ENCODE measurements at places on chromosomes 16 and 17.

- no peak for DNase-seq
Measured at GRCh38 chr16:17313085-17313611, 157.6 kb downstream of the XYLT1 start.

DNA sequence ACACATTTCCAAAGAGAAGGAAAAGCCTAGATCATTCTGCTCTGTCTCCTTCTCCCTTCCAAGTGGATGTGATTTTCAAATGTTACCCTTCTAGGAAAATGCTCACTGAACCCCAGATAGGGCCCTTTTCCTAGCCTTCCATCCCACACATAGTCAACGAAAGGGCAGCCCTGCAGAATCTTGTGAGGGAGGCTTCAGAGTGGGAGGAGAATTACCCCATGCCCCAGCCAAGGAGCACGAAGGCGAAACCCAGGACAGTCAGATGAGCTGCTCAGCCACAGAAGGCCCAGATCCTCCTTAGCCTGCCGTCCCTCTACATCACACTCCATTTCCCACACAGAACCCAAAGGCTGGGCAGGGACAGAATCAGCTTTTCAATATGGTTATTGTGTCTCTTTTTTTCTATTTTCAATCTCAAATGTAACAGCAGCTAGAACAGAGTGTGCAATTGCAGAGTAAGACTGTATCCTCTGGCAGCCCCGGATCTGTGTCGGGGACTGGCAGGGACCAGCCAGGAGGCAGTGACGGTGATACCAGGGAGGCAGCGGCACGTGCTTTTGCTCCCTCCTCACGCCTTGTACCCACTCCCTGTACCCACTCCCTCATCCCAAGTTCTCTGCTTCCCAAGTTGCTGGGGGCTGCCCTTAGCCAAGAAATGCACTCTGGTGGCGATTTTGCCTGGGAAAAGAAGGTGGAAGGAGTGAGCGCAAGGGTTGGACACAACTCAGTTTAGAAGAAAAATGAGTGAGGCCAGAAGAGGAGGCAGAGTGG is 3.7 kb upstream of the SDK2 start:
- no peak for DNase-seq

- peak; percentile 21 for DNase-seq
Measured at GRCh38 chr17:8117980-8118768, at the start of gene ALOXE3. ALOXE3 (minus strand) TSS chr17:8118514; CDS start chr17:8117990, 524 bp downstream.

DNA sequence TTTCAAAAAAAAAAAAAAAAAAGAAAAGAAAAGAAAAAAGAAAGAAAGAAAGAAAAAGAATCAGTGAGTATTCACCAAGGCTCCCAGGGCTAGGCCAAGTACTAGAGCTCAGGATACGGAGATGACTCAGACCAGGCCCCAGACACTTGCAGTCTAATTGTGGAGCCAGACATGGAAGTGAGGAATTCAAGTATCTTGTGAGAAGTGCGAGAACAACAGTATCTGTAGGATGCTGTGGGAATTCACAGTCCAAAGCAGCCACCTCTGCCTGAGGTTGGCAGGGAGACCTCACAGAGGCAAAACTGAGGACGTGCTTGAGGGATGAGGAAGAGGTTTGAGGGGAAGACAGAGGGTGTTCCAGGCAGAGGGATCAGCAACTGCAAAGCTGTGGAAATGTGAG is 14.0 kb upstream of the ALDOA start:
- no peak for DNase-seq

DNA sequence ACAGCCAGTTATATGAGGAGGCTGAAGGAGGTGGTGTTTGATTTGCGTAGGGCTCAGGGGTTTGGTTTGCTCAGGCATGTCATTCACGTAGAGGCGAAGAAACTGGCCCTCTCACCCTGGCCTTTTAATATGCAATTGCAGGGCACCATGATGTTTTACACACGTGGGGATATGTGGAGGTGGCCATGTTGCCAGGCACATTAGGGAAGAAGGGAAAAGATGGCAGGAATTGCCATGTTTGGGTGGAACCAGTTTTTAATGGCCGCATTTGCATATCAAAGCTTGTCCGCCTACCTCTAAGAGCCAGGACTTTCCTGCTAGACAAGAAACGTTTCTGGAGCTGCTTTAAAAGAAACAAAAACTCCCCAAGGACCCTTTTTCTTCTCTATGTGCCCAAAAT is 1483.7 kb upstream of the GOT2 start:
- no peak for DNase-seq

DNA sequence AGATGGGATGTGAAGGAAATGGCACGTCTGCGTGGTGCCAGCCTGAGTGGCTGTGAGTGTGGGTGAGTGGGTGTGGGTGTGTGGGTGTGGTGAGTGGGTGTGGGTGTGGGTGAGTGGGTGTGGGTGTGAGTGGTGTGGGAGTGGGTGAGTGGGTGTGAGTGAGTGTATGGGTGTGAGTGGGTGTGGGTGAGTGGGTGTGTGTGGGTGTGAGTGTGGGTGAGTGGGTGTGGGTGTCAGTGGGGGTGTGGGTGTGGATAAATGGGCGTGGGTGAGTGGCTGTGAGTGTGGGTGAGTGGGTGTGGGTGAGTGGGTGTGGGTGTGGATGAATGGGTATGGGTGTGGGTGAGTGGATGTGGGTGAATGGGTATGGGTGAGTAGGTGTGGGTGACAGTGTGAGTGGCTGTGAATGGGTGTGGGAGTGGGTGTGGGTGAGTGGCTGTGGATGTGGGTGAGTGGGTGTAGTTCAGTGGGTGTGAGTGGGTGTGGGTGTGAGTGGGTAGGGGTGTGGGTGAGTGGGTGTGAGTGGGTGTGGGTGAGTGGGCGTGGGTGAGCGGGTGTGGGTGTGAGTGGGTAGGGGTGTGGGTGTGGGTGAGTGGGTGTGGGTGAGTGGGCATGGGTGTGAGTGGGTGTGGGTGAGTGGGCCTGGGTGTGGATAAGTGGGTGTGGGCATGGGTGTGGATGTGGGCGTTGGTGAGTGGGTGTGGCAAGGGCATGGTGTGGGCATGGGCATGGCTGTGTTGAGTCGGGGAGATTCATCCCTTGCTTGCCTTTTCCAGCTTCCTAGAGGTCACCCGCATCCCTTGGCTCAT is 80.8 kb downstream of the ZDHHC7 start:
- DNase-seq: peak; percentile 20

- no peak for DNase-seq
Measured at GRCh38 chr16:66703406-66704215, 7.1 kb upstream of the CMTM4 start.

GRCh38 chr16:31460582-31461002 is 1.3 kb downstream of the ARMC5 start:
- no peak for DNase-seq

- no peak for DNase-seq
Measured at GRCh38 chr17:4635823-4636375, 5.6 kb downstream of the ALOX15 start.

DNA sequence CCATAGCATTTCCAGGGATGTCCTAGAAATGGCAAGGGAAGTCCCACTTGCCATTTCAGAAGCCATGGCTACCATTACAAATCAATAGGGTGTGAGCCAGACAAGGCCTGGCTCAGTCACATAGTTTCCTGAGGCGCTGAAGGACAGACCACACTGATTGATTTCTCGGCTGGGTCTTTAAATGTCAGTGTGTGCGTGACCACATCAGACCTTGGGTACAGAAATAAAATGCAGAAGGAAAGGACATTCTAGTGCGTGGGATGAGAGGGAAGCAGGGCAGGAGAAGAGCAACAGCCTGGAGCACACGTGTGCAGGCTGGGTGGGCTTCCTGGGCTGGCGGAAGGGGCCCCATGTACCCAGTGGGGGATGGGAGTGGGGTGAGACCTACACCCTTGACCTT is 58.7 kb upstream of the LYRM9 start:
- DNase-seq: no peak

- no peak for DNase-seq
Measured at GRCh38 chr17:36592716-36593321, 1.1 kb downstream of the DHRS11 start.

DNA sequence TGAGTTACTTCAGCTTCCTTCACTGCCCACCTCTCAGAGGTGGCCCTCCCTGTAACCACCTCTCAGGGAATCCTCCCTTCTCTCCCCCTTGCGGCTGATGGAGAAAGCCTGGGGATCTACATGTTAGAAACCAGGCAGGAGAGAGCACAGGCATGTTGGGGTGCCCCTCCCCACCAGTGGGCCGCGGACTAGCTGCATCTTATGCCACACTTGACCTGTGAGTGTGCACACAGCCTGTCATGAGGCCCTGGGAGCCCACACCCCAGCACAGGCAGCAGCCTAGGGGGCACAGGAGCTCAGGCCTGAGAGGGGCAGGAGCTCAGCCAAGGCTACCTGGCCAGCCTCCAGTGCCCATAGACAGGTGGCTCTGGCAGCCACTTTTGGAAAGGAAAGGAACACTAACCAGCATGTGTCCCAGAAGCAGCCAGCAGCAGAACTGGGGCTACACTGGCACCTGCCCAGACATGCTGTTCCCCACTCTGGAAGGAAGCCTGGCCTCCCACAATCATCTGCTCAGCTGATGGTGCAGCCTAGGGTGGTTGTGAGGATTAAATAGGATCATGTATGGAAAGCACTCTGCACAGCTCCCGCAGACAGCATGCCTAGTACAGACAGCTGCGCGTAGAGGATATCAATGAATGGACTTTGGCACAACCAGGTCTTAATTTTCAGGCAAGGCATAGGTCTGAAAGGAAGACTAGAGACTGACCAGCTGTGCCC is 60.5 kb downstream of the TMEM132E start:
- DNase-seq: no peak

DNA sequence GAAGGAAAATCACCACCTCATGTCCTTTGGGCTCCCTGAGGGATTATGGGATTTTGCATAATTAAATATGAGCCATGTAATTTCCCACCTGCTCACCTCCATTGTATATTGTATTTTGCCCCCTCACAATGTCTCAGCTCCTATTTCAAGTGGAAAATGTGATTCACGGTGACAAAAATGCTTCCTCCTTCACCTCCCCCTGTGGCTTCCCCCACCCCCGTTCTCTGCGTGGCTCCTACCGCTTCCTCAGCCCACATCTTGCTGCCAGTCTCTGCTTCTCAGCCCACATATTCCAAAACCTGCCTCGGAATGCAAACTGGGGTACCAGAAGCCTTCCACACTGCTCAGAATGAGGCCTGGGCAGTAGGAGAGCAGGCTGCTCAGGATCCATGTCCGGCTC is 394.5 kb upstream of the C16orf82 start:
- DNase-seq: peak; percentile 56

- no peak for DNase-seq
Measured at GRCh38 chr17:78029697-78030096, 71.2 kb downstream of the TNRC6C start.

- no peak for DNase-seq
Measured at GRCh38 chr17:42883802-42884558, 16.6 kb upstream of the G6PC1 start.

DNA sequence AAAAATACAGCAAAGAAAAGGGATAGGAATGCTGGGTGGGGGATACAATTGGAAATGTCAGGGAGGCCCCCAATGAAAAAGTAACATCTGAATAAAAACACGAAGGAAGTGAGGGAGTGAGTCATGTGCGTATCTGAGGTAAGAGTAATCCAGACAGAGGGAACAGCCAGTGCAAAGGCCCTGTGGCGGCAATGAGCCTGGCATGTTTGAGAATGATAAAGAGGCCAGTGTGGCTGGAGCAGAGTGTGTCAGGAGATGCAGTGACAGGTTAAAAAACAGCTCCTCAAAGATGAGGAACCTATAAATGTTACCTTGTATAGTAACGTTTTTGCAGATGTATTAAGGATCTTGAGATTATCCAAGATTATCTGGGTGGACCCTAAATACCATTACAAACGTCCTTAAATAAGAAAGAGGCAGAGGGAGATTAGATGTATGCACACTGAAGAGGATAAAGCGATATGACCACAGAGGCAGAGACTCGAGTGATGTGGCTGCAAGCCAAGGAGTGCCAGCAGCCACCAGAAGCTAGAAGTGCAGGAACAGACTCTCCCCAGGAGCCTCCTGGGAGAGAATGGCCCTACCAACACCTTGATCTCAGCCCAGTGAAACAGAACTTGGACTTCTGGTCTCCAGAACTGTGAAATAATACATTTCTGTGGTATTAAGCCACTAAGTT is 17.8 kb upstream of the SLC35B1 start:
- no peak for DNase-seq

GRCh38 chr16:72197545-72197944 is 25.6 kb upstream of the PMFBP1 start:
- DNase-seq: no peak

- no peak for DNase-seq
Measured at GRCh38 chr17:37066322-37067255, 117.8 kb downstream of the AATF start.

All from activated naive CD4-positive, alpha-beta T cell treated with anti-CD3 and anti-CD28 coated beads, Interleukin-2, amount 50 U/mL, for 72 hours (primary cell).